COLO829 (cell line): ENCODE measurements at places on chromosomes 4 and X.

DNA sequence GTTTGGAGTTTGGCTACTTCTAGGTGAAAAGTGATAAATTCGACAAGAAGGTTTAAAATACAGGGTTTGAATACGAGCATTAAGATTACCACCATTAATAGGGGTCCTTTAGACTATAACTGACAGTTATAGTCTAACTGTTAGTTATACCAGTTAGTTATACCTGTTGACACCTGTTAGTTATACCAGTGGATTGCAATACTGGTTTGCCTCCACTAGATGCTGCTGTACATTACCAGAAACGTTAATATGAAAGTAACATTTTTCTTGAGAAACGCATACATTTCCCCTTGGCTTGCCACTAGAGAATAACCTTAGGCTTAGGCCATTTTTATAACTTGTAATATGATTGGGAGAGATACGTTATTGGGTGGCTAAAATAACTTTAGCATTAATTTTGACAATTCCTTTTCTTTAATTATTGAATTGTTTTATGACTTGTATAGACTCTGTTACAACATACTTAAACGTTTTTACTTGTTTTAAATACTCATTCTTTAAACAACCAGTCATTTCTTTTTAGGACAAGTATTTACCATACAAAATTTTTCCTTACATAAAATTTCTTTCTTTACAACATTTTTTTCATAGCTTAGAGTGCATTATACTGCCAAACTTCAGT lies 911.2 kb downstream of the FSTL5 start:
- peak; percentile 69 for DNase-seq

DNA sequence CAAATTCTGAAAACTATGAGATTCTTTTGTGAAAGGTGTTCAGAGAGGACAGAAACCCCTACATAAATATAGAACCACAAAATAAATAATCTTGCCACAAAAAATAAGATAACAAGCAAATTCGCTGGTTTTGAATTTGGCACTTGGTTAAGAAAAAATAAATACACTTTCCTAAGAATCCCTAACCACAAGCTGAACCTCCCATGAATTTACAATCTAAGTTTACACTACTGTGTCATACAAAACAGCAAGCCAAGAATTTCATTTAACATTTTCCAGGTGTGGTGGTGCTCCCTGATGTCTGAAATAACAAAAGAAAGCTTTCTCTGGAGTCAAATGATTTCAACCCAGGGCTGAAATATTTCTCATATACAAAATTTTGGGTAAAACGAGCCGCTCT lies 121.0 kb downstream of the KCNIP4 start:
- no peak for DNase-seq

GRCh38 chrX:47218920-47219815 lies 687 bp downstream of the CDK16 start:
- DNase-seq, result no peak

DNA sequence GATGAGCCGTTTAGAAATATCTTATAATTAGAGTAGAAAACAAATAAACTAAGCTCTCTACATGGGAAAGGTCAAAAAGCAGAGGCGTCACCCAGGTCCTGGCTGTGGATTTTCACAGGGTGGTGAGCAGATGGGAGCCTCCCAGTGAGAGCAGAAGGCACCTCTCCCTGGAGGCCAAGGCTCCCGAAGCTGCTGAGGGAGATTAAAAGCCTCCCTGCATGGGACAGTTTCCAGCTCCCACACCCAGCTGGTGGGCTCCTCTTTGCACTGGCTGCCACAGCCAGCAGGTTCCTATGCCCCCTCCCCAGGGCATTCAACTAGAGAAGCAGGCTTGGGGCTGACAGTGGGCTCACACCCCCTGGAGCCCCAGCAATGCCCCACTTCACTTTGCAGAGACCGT lies 55.2 kb upstream of the TBC1D9 start:
- no peak for DNase-seq

- no peak for DNase-seq
These were observed 42.4 kb upstream of the MYOZ2 start for GRCh38 chr4:119093042-119093827.

GRCh38 chr4:22498866-22499265 lies 17.0 kb downstream of the ADGRA3 start:
- no peak for DNase-seq
